ENCODE measurements at places on chromosomes 3 and 15.

DNA sequence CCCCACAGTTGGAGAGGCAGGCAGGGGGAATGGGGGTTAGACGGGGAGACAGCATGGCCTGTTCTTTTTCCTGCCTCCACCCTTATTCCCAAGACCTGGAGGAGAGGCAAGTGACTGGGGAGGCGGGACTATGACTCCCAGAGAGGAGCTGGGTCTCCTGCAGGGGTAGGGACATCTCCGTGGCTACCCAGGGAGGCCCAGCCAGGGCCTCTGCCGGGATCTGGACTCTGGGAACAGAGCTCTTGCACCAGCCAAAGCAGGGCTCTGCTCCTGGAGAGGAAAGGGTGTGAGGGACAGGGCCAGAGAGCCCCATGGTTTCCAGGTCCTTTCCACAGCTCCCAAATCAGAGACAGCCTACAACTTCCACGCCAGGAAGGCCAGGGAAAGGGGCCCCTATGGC is 22.8 kb downstream of the CFAP100 start:
- no peak for DNase-seq

GRCh38 chr3:16928386-16929132 is 43.8 kb downstream of the PLCL2 start:
- no peak for DNase-seq

DNA sequence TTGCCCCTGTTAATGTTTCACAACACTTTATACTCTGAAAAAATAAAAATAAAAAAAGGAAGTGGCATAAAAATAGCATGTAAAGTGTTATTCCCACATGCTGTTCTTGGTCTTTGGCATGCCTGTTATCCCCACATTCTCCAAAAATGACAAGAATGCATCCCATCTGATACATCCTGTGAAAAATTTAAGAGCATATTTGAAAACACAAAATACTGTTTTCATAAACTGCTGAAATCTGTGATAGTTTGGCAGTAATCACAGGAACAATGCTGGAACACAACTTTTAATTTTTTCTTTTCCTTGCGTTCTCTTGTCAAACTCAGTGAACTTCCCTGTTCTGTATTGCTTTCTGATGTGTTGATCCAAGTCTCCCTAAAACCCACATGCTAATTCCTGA is 288.8 kb downstream of the ROBO2 start:
- no peak for DNase-seq

DNA sequence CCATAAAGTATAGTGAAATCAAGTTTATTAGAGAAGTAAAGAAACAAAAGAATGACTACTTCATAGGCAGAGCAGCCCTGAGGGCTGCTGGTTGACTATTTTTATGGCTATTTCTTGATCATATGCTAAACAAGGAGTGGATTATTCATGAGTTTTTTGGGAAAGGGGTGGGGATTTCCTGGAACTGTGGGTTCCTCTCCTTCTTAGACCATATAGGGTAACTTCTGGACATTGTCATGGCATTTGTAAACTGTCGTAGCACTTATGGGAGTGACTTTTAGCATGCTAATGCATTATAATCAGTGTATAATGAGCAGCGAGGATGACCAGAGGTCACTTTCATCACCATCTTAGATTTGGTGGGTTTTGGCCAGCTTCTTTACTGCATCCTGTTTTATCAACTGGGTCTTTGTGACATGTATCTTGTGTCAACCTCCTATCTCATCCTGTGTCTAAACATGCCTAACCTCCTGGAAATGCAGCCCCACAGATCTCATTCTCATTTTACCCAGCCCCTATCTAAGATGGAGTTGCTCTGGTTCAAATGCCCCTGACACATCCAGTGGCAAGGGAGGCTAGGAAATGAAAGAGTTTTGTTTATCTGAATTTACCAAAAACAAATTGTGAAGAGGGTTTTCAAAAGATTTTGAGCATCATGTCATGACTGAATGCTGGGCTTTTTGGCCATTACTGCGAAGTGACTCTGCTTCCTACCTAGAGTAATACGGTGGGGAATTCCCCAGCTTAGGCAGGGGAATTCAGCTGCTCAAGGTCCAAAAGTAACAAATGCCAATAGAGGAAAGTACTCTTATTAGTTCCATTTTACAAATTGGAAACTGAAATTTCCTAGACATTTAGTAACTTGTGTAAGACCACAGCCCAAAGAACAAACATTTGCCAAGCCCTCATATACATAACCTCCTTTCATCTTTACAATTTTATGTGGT is 6.2 kb upstream of the SPSB4 start:
- no peak for DNase-seq

DNA sequence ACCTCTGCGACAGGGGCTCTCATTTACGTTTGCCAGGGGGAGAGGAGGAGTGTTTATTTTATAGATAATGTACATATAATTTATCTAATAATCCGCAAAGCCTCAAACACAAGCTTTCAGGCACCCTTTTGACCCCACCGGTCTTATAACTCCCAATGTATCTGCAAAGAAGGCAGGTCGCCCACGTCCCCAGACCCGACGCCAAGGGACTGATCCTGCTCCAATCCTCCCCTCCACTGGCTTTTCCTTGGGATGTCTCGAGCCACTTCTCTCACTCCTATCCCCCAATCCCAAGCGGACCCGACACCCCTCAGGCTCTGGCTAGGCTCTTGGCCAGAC is 452 bp downstream of the DCP1A start:
- DNase-seq: no peak

- DNase-seq: peak; percentile 59
Measured at GRCh38 chr3:5057857-5058324, 64.2 kb upstream of the ARL8B start.

GRCh38 chr3:128344052-128344735 is 122.5 kb downstream of the DNAJB8 start:
- no peak for DNase-seq

GRCh38 chr15:91380114-91380513 is 280.1 kb downstream of the SV2B start:
- DNase-seq: no peak

DNA sequence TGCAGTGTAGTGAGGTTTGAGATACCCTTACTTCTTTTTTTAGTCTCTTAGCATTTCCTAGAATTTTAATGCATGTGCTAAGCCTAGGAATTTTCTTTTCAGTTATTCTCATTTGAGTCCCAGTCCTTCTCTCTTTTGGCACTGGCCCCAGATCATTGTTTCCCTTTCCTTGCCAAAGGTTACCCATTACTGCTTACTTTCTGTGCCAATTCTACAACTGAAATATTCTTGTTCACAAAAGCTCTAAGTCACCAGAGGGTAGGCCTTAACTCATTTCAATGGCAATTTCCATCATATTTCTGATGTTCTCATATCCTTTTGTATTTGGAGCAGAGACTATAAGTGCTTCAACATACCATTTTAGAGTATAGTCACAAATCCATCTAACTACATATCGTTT is 199.6 kb upstream of the CBLB start:
- no peak for DNase-seq

DNA sequence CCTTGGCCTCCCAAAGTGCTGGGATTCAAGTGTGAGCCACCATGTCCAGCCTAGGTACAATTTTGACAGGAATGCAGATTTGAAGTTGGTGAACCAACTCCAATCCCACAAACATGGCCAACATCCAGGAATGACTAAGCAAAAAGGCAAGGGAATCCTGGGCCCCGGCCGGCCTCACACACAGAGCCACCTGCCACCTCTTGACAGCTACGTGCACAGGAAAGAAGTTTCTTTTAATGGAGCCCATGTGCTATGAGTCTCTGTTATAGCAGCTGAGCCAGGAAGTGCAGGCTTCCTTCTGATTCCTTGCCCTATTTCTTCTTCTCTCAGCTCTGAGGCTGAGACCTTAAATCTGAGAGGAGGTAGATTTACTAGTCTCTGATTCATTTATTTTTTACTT is 8.8 kb downstream of the TMEM40 start:
- no peak for DNase-seq

- DNase-seq: no peak
Measured at GRCh38 chr15:55003965-55004873, 192.5 kb downstream of the RSL24D1 start.

DNA sequence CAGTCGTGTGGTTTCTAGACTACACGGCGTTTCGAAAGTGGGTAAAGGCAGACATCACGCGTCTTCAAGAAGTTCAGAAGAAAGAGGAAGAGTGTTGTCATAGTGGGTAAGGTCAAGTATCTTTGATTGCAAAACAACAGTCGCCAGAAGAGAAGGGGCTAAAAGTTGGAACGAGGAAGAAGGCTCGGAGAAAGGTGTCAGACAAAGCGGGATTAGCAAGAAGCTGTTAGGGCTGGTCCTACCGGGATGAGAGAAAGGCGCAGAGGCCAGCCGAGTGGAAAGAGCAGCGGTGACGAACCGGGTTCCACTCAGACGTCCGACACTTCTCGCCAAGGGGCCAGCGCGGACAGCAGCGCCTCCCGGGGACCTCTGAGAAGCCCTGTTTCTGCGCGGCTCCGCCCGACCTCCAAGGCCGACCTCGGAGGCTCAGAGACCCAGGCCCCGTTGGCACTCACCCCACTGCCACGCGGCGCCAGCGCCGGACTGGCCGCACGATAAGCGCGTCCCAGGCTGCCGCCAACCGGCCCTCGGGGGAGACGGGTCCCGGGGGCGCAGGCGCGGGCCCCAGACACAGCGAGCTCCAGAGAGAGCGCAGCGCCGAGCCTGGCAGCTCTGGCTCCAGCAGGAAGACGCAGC is 436 bp downstream of the ADPGK start:
- no peak for DNase-seq

DNA sequence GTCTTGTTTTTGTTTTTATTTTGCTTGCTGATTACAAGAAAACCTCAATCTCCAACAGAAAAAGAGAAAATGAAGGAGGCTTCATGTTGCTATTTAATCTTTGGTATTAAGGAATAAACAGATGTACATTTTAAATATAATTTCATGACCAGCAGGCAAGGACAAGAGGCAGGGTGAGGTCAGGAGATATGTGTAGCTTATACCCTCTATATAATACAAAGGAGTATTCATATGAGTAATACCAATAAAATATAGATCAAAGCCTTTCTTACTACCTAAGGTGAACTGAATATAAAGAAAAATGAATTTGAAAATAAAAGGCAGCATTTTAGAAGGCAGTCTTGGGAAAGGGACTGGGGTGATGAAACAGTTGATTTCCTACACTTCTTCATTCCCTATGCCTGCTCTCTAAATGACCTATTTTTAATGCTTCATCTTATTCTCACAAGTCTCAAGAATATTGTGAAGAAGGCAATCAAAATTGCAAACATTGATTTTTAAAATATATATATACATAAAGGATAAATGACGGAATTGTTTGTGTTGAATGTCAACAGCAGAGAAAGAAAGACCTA is 8.6 kb upstream of the CBLB start:
- DNase-seq: no peak

- DNase-seq: no peak
Measured at GRCh38 chr15:31799715-31800321, 230.5 kb upstream of the CHRNA7 start.

- no peak for DNase-seq
Measured at GRCh38 chr15:48865370-48866079, 12.4 kb upstream of the EID1 start.

DNA sequence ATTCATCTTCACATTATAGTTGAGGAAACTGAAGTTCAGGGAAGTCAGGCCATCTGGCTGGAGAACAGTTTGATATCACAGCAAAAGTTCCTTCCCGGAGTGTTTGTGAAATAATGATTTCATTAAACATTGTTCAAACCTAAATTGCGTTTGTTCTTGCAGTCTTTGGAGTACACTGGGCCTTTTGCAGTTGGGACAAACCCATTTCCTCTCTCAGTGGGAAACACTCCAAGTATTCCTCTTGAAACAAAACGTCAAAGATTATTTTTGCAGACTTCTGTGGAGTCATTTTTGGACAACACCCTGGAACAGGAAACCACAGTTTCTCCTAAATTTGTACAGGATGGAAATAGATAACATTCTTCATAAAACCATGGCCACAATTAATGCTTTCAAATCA is 287.5 kb downstream of the PTPRG start:
- DNase-seq: no peak

DNA sequence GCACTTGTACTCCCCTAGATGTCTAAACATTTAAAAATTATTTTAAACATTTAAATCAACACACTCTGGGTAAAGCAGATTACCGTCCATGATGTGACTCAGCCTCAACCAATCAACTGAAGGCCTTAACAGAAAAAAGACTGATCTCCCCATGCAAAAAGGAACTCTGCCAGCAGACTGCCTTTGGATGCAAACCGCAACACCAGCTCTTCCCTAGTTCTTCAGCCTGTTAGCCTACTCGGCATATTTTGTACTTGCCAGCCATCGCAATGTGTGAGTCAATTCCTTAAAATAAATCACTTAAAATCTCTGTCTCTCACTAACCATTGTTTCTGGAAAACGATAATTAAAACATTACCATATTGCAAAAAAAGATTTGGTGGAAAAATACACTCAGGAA is 375.9 kb downstream of the RSL24D1 start:
- DNase-seq: no peak

- no peak for DNase-seq
Measured at GRCh38 chr3:37973246-37974054, 17.1 kb upstream of the VILL start.

DNA sequence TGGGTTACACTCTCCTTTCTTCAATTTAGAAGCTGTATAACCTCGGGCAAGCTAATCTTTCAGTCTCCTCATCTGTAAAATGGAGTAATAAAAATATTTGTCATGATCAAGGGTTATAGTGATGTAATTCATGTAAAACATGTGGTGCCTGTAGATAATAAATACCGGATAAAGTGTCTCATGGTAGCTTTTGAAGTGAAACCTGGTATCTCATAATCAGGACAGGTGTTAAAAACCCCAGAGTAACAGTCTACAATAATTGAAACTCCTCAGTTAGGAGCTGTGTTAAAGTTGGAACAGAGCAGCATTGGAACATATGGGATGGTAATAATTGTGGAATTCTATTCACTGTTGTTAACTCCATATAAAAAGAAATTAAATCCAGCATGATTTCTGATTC is 884 bp upstream of the KNL1 start:
- DNase-seq: no peak

- DNase-seq: no peak
Measured at GRCh38 chr15:94682171-94682570, 450.8 kb downstream of the MCTP2 start.

GRCh38 chr3:20405744-20406143 is 219.7 kb upstream of the SGO1 start:
- DNase-seq: no peak

GRCh38 chr3:172595664-172596393 is 72.6 kb upstream of the TNFSF10 start:
- DNase-seq: peak; percentile 54

- no peak for DNase-seq
Measured at GRCh38 chr3:89116476-89116875, 9.1 kb downstream of the EPHA3 start.

GRCh38 chr3:177729956-177730681 is 532.8 kb upstream of the TBL1XR1 start:
- DNase-seq: no peak

DNA sequence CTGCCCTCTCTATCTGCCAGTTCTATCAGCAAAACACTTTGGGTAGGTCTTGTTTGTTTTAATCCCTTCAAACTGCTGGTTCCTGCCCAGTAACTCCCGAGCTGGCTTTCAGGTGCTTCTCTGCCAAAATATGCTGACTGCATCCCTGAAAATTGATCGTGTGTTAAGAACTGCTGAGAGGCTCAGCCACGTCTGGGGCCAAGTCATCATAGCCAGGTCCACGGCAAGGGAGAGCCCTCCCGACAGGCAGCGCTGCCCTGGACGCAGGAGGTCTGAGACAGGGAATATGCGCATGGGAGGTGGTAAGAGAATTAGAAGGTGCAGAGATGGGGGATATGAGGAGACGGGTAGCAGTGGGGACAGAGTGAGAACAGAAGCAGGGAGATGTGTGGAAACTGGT is 179.7 kb upstream of the TOPAZ1 start:
- DNase-seq: no peak

All from HEK293T (cell line).